ENCODE measurements at places on chromosomes 2 and 18.

GRCh38 chr2:46540496-46541331 lies 61.3 kb downstream of the TMEM247 start:
- DNase-seq = no peak

- no peak for DNase-seq
These were observed 330.0 kb upstream of the PKDCC start for GRCh38 chr2:41717839-41718238.

- no peak for DNase-seq
These were observed 43.1 kb downstream of the PELI1 start for GRCh38 chr2:64101141-64101591.

DNA sequence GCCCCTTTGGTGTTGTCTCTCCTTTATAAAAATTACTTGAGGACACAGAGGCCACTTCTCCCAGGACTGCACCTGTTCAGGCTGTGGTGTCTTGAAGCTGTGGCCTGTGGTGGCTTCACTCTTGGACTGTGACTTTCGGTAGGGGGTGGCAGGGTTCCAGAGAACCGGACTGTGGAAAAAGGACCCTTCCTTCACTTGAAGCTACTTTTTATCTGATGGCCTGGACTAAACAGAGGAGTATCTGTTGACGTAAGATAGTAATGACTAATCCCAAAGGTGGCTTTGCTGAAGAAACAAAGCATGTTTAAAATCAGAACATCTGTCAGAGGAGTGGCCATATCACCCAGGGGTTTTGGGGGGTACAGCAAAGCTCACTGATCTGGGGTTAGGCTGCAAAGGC lies 60.8 kb downstream of the CENPO start:
- DNase-seq = no peak

GRCh38 chr2:84888401-84889276 lies 7.8 kb upstream of the TRABD2A start:
- DNase-seq = no peak

DNA sequence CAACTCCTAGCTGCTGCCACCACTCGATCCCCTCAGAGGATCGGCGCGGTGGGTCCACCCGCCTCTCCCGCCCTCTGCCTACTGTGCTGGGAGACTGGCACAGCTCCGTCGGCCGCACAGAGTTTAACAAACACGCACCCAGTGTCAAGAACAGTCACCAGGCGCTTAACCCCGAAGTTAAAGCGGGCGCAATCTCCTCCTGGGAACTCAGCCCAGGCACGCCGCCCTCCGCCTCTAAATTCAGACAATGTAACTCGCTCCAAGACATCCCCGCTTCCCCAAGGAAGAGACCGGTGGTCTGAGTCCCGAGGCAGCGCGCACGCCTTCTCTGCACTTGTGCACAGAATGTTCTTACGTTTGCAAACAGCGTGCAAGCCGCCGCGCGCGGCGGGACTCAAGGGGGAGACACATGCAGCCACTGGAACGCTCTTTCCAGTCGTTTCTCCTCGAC lies 533 bp downstream of the CXCR4 start:
- no peak for DNase-seq

GRCh38 chr2:162887087-162887486 lies 48.5 kb upstream of the KCNH7 start:
- no peak for DNase-seq

- no peak for DNase-seq
These were observed 3.0 kb downstream of the HPCAL1 start for GRCh38 chr2:10305715-10306114.

- peak; percentile 36 for DNase-seq
These were observed 19.6 kb downstream of the UGP2 start for GRCh38 chr2:63861220-63861822.

- DNase-seq = no peak
These were observed 33.7 kb upstream of the FAM98A start for GRCh38 chr2:33632831-33633230.

GRCh38 chr2:201837824-201838431 lies 31.6 kb downstream of the CDK15 start:
- no peak for DNase-seq

- no peak for DNase-seq
These were observed 85.0 kb upstream of the SEC11C start for GRCh38 chr18:59054496-59055287.

DNA sequence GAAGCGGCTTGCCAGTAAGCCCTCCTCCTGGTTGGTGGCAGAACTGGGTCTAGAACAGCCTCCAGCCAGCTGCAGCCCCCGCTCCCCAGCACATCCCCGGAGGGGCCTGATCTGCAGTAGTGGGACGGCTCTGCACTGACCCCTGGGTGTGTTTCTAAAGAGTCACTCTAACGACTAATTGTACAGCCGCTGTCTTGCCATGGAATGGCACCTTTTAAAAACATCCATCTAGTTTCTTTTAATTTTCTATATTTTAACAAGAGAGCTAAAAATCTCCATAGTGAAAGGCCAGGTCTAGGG lies 82.0 kb downstream of the MTCL1 start:
- DNase-seq = no peak

GRCh38 chr2:239668042-239668441 lies 267.2 kb upstream of the HDAC4 start:
- no peak for DNase-seq

GRCh38 chr18:52237551-52237950 lies 102.4 kb upstream of the DCC start:
- no peak for DNase-seq

GRCh38 chr18:36132756-36133155 lies 3.1 kb downstream of the ELP2 start:
- no peak for DNase-seq

Measured in stimulated activated CD8-positive, alpha-beta memory T cell treated with anti-CD3 and anti-CD28 coated beads, Interleukin-7, amount 100 ng/mL, for 1 hour (primary cell).